ENCODE measurements at places on chromosomes 2 and 18.

- no peak for DNase-seq
Observed at GRCh38 chr2:43340066-43340465, 113.7 kb upstream of the ZFP36L2 start.

GRCh38 chr18:44895176-44895798, 214.6 kb downstream of the SETBP1 start:
- DNase-seq, result no peak

DNA sequence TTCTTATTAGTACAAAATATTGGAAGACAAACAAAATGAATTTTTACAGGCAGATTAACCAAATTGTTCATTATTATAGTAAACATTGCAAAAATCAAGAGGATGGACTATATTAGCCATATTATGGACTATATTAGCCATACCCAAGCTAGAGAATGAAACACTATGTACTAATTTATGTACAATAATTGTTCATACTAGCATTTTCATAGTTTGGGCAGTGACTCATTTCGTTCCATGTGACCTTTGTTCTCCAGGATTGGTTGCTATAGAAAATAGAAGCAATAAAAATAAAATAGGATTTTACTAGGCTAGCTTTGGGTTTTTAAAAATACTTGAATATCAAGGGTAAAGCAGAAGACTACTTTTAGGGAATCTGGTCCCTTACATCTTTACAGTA, 176.8 kb downstream of the ZEB2 start:
- DNase-seq, result no peak

GRCh38 chr2:12262681-12263436, 453.9 kb upstream of the TRIB2 start:
- DNase-seq, result no peak

DNA sequence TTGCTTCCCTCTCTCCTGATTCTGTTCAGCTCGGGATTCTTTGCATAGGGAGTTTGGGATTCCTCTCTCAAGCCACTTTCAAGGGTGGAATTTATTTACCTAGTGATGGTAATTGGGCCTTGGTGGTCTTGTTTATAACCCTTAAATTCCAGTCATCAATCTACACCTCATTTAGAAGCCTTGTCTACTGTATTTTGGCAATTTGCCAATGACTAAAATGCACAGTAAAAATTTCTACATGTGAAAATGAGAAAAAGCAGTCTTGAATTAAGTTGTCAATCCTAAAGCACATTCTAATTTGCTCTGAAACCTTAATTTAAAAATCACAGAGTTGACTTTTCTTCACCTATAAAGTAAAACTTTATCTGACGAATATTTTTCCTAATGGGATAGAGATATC, 749.2 kb upstream of the CRIM1 start:
- DNase-seq, result no peak

DNA sequence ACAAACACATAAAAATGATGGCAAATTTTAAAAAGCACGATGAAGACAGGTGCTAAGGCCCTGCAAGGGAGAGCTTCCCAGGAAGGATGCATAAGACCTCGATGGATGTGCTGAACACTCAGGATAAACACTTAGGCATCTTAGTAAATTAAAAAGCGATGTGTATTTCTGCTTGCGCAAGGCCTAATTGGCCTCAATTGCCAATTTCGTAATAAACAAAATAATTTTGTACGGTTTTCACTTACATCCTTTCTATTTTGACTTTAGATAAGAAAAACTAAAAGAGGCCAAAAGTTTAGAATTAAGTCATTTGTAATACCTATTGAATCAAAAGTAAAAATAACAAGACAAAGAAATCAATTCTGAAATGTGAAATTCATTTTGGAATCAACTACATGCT, 189.1 kb downstream of the TCF4 start:
- no peak for DNase-seq

GRCh38 chr2:139652385-139652784, 872.2 kb upstream of the NXPH2 start:
- no peak for DNase-seq

GRCh38 chr2:200584639-200585038, 1.2 kb upstream of the AOX1 start:
- no peak for DNase-seq

- DNase-seq, result no peak
Observed at GRCh38 chr2:145029873-145030272, 510.0 kb upstream of the ZEB2 start.

- DNase-seq, result no peak
Observed at GRCh38 chr18:77784759-77785379, 535.2 kb downstream of the GALR1 start.

- no peak for DNase-seq
Observed at GRCh38 chr2:12617366-12617765, 99.4 kb upstream of the TRIB2 start.

- DNase-seq, result no peak
Observed at GRCh38 chr2:172722481-172722880, 13.2 kb upstream of the RAPGEF4 start.

DNA sequence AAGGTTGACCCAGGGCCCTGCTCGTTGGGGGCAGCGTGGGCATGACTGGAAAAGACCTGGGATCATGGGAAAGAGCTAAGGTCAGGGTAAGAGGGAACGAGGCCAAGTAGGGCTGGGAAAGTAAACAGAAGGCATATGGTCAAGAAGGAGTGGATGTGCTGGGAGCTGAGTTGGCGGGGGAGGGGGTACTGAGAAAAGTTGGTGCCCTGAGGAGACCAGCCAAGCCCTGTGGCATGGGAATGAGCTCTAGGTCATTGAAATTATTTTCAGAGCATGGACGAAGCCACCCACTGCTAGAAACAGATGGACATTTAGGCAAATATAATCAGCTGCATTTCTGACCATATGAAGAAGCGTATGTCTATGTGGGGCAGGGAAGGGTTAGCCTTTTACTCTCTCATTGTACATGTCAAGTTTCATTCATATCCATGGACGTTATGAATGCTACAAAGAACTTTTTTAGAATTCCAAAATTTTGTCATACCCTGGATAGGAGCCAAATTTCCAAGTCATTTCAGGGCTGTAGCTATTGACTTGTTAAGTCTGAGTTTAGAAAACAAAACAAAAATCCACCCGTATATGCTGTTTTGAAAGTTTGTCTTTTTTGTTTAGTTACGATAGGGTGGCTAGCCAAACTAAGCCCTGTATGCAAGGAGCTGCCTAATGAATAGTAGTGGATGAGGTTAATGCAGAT, 19.1 kb downstream of the MAPRE2 start:
- DNase-seq, result no peak

GRCh38 chr18:76480913-76481312, 14.1 kb downstream of the ZNF516 start:
- DNase-seq, result no peak

GRCh38 chr18:68826121-68826520, 28.2 kb downstream of the CCDC102B start:
- DNase-seq, result no peak

GRCh38 chr18:75478996-75479880, 51.7 kb upstream of the SMIM21 start:
- no peak for DNase-seq

GRCh38 chr2:47725808-47726207, 57.1 kb upstream of the MSH6 start:
- DNase-seq, result no peak

- DNase-seq, result no peak
Observed at GRCh38 chr2:113602869-113603466, 24.1 kb upstream of the RABL2A start.

DNA sequence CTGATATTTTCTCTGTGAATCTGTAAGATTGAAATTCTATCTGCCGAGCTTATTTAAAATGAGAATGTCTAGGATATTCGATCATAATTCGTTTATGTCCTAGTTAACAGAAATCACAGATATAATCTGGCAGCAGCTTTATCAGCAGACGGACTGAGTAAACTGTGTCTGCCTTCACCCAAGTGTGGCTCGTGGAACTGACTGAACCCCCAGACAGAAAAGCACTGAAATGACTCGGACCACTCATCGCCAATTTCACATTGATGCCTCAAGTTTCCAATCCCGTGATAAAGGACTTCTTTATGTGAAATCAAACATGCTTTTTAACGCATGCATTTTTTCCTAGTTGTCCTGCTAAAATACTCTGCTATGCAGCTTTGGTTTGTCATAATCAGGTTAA, 15.9 kb downstream of the TNFRSF11A start:
- DNase-seq, result no peak

GRCh38 chr2:37453027-37453426, 108.6 kb downstream of the QPCT start:
- DNase-seq, result no peak

DNA sequence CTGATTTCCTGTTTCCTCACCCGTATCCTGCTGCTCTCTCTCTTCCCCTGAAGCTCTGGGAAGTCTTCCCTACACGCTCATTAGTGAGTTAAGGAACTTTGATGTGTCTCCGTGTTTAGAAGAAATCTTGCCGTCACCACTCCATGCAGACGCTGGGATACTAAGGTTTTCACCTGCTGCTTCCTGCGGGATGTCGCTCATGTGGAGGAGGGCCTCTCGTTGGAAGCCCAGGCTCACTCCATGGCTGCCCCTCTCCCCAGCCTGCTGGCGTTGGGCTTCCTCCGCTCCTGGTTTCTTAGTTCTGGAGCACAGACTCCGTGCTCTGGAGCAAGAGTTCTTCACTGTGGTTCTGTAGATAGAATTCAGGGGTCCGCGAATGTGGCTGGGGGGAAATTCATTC, 326.3 kb downstream of the GBX2 start:
- DNase-seq, result no peak

GRCh38 chr2:17581831-17582230, 41.3 kb downstream of the VSNL1 start:
- DNase-seq, result no peak

GRCh38 chr2:8510519-8510918, 171.3 kb upstream of the ID2 start:
- no peak for DNase-seq

- DNase-seq, result peak; percentile 59
Observed at GRCh38 chr18:3585656-3586509, 135.9 kb downstream of the TGIF1 start.

GRCh38 chr2:234818937-234819336, 132.9 kb upstream of the SH3BP4 start:
- DNase-seq, result no peak

DNA sequence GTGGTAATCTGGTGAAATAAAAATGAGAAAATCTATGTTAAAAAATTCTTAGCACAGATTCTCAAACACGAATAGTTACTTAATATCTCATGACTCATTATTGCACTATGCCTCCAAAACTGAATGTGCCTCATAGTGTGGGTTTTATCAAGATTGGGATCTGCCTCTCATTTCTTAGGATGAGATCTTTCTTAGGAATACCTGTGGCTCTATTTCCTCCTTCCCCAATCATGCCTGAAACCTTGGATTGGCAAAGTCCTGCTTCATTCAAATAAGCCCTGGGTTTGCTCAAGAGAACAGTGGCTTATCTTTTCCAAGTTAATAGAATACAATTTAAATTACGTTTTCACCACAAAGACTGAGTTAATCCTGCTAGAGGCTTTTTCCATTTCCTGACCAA, 100.3 kb downstream of the DPP10 start:
- DNase-seq, result no peak

GRCh38 chr18:76368976-76369375, 126.1 kb downstream of the ZNF516 start:
- DNase-seq, result no peak

- no peak for DNase-seq
Observed at GRCh38 chr2:31168291-31168690, 30.1 kb upstream of the GALNT14 start.

GRCh38 chr2:16548036-16548435, 117.6 kb downstream of the CYRIA start:
- DNase-seq, result no peak

DNA sequence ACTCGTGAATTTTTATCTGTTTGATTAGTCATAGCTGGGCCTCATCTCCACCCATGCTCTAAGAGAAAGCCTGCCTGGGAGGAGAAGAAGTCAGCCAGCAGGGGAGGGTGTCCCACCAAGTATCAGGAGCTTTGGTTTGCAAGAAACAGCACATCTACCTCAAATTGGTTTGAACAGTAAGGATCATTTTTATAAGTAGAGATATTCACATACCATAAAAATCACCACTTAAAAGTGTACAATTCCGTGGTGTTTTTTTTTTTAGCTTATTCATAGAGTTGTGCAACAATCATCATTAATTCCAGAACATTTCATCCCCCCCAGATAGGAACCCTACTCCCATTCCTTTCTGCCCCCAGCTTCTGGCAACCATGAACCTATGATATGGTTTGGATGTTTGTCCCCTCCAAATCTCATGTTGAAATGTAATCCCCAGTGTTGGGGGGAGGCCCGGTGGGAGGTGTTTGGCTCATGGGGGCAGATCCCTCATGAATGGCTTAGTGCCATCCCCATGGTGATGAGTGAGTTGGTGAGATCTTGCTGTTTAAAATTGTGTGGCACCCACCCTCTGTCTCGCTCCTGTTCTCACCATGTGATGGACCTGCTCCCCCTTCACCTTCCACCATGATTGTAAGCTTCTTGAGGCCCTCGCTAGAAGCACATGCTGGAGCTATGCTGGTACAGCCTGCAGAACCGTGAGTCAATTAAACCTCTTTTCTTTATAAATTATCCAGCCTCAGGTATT, 36.2 kb upstream of the HS6ST1 start:
- DNase-seq, result no peak

DNA sequence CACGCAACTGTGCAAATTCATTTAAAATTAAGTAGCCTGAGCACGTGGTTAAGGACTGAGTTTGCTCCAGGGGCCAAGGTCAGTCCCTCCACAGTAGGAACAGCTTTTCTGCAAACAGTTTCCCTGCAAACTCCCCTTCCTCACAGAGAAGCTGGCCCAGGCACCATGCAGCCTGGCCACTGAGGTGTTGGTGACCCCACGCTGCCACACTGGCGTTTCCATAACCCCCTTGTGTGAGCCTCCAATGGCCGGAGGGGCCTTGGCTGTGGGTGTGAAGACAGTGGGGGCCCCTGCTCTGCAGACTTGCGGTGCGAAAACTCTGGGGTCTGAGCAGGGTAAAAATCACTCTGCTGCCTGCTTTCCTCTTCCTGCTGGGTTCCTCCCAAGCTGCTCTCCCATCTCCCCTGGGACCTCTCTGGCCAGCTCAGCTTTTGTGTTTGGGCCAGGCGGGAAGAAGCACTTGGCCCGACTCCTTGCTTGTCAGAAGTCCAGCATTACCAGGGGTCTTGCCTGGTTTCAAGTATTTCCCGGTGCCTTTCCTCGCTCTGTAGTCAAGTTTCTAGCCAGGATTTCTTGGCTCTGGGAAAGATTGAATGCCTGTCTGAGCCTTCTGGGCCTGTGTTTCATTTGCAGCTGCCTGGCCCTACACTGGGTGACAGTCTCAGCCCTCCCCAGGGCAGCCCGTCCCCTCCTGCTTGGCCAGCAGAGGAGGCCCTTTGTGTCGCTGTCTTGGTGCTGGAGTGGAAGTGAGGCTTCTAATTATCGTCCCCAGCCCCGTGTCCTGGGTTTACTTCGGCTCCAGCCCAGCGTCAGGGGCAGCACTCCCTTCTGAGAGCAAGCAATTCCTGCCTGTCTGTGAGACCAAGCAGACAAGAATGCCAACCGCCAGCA, 131.4 kb upstream of the SLC1A4 start:
- DNase-seq, result no peak

DNA sequence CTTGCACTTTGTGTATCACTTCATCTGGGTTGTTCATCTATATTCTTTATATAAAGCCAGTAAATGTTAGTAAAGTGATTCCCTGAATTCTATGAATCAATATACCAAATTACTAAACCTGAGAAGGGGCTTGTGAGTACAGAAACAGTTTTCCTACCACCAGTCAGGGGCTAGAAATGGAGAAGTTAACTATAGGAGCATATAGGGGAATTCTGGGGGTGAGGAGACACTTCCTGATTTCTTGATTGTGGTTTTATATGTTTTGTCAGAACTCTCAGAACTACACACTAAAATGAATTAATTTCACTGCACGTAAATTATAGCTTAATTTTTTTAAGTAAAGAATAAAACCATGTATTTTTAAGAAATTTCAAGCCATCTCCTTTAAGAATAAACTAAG, 93.7 kb downstream of the SESTD1 start:
- no peak for DNase-seq
